Stimulated activated CD8-positive, alpha-beta memory T cell treated with anti-CD3 and anti-CD28 coated beads, Interleukin-15, amount 100 ng/mL, for 4 hours (primary cell): ENCODE measurements at places on chromosomes 3 and 15.

- DNase-seq = no peak
Observed at GRCh38 chr15:100061944-100062343, 279.8 kb downstream of the ADAMTS17 start.

GRCh38 chr15:34951993-34952392 is 17.5 kb downstream of the AQR start:
- DNase-seq = no peak

DNA sequence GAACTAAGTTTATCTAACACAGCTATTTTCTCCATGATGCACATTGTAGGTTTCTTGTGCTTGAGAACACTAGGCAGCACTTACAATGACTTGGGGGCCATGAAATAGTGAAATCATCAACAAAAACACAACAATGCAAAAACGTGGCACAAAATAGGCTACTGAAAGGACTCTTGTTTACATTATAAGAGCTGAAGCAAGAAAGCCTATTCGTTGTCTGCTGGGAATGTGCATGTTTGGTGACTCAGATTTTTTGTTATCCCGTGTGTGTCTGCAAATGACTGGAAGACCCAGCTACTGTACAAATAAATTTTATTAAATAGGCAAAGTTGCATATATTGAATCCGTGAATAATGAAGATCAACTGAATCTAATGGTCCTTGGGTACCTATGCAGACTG is 85.0 kb downstream of the TCF12 start:
- no peak for DNase-seq

- DNase-seq = no peak
Observed at GRCh38 chr3:102841866-102842265, 407.1 kb downstream of the ZPLD1 start.

DNA sequence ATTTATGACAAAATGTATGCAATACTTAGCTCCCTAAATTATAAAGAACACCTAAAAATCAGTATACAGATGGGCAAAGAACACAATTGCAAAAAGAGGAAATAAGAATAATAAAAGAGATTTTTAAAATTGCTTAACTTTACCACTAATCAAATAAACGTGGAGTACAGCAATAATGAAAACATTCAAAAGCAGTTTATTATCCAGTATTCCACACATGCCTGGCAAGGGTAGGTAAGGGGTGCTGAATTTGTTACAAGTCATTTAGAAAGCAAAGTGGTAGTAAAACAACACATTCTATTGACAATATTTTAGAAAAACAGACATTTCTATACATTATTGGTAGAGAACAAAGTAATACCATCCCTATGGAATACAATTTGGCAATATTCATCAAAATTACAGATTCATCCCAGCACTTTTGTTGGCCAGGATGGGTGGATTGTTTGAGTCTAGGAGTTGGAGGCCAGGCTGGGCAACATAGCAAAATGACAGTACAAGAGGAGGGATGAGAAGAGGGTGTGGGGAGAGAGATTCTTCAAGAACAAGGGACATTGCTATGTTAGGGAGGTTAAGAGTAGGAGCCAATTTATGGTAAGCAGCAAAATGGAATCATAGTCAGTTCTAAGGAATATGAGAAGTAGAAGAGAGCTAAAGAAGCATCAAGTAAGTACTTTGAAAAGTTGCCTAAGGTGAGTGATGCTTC is 3.7 kb upstream of the ACKR4 start:
- no peak for DNase-seq

GRCh38 chr3:188506446-188506845 is 352.5 kb downstream of the LPP start:
- DNase-seq = no peak

GRCh38 chr3:191051037-191051436 is 148.0 kb upstream of the OSTN start:
- DNase-seq = no peak

GRCh38 chr3:14555835-14556234 is 15.7 kb upstream of the GRIP2 start:
- DNase-seq = no peak

DNA sequence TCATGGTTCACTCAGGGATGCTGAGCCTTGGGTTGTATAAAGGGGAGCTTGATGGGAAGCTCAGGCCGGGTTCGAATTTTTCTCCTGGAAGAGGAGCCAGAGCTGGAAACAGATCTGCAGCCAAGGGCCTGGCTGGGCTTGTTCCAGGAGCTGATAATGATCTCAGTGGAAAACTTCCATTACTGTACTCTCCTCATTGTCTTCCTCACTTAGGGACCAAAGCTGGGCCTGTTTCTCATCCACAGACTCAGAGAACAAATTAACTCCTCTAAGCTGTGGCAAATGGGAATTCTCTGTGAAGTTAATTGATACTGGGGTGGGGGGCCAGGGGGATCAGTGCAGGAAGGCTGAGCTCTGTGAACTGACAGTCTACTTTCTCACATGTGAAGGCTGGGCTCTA is 92.0 kb downstream of the PRICKLE2 start:
- no peak for DNase-seq

GRCh38 chr3:70359711-70360110 is 47.3 kb upstream of the MDFIC2 start:
- no peak for DNase-seq

GRCh38 chr3:123337226-123337625 is 111.7 kb downstream of the ADCY5 start:
- no peak for DNase-seq

GRCh38 chr3:146664403-146664802 is 59.3 kb upstream of the PLSCR5 start:
- no peak for DNase-seq

DNA sequence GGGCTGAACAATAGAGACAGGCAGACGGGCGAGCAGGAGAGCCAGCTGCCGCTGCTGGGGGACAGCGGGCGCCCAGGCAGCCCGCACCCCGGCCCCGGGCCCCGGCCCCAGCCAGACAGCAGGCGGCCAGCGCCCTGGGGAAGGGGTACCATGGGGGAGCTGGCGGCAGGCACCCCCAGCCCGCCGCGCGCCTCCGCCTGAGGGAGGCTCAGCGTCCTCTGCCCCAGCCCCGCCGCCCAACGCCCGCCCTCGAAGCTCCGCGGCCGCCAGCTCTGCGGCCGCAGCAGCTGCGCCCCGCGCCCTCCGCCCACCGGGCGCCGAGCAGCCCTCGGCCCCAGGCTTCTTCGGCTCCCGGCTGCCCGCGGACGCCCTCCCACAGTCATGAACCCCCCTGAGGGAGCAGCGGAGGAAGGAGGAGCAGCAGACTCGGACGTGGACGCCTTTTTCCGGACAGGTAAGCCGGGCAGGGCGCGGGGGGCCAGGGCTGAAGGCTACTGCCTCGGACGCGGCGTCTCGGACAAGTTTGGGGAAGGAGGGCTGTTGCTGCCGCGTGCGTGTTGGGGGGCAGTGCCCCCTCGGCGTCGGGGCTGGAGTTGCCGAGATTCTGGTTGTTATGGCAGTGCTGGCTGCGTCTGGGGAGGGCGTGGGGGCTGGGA is 41.6 kb upstream of the ROPN1 start:
- DNase-seq = no peak

DNA sequence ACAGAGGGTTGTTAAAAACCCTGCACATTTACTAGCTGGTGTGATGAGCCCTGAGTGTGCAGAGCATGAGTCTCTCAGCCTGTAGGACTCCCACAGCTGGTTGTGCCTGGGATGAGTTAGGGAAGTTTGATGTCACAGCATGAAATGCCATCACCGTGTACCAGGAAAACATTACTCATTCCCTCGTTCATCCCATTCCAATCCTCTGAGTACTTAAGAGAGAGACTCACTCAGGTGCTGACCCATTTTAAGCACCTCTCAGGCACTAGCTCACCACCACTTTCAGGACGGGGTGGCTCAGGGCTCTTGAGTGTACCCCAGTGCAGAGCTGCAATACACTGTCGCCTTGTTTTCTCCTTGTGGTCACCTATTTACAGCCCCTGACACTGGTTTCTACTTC is 18.7 kb downstream of the MGLL start:
- DNase-seq = no peak

- DNase-seq = no peak
Observed at GRCh38 chr3:73070675-73071575, 9.5 kb downstream of the EBLN2 start.

- no peak for DNase-seq
Observed at GRCh38 chr3:64530434-64531049, 157.3 kb downstream of the ADAMTS9 start.

DNA sequence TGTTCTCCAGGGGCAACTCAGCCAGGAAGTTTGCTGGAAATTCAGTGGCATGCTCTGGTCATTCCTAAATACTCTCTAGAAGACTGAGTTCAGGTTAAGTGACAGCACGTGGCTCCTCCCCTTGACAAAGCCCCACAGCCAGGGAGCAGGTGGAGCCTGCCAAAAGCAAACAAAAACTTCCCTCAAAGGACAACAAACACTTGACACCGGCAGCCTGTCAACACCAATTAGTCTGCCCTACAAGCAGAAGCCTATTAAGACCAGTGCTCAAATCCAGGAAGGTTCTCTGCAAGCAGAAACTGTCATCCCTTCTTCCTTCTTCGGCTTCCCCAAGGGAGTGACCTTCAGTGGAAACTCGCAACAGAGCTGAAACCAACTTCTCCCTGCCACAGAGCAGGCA is 5.0 kb downstream of the MEX3B start:
- DNase-seq = no peak

DNA sequence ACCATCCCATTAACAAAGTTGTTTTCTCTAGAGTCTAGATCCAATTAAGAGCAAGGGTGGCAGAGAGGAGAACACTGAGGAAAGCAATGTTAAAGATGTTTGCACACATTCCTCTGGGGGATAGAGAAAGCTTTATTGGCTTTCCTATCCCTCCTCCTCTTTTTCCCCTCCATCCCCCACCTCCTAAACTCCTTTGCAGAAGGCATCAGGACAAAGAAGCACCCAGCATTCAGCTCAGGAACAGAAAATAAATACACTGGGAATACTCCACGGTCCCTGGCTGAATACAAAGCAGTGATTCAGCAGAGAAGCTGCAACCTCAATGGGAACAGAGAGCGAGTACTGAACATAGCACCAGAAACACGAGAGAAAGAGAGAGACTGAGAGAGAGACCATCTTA is 21.9 kb downstream of the LSAMP start:
- DNase-seq = no peak

DNA sequence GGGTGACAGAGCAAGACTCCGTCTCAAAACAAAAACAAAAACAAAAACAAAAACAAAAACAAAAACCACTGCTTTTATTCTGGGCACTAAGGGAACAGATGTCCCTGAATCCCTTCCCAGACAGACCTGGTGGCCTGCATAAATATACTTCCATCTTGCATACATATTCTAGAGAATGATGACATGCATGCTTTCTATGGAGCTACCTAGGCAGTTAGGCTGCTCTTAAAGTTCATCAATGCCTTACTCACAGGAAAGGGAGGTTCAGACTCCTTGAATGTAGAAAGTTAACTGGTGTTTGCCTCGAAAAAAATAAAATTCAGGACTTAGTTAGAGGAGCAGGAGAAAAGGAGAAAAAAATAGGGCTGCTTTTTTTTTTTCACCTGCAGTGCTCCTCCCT is 72.6 kb downstream of the C3orf38 start:
- DNase-seq = no peak

DNA sequence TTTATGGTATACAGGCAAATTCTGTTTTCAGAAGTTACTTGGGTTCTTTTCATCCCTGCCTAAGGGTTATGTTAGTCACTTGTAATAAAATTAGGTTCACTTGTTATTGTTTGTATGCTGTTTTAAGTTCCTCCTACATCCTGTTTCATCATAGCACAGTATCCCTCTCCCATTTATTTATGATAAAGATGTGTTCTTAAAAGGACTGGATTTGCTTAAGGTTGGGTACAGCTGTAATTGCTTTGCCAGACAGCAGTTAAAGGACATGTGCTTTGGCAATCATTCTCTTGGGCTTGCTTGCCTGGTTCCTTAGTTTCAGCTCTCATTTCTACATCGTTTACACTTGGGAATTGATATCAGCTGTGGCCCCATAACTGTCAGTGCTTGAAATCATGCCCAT is 11.7 kb downstream of the ATP2C1 start:
- DNase-seq = no peak

GRCh38 chr15:63598473-63599400 is 1.6 kb downstream of the FBXL22 start:
- no peak for DNase-seq

DNA sequence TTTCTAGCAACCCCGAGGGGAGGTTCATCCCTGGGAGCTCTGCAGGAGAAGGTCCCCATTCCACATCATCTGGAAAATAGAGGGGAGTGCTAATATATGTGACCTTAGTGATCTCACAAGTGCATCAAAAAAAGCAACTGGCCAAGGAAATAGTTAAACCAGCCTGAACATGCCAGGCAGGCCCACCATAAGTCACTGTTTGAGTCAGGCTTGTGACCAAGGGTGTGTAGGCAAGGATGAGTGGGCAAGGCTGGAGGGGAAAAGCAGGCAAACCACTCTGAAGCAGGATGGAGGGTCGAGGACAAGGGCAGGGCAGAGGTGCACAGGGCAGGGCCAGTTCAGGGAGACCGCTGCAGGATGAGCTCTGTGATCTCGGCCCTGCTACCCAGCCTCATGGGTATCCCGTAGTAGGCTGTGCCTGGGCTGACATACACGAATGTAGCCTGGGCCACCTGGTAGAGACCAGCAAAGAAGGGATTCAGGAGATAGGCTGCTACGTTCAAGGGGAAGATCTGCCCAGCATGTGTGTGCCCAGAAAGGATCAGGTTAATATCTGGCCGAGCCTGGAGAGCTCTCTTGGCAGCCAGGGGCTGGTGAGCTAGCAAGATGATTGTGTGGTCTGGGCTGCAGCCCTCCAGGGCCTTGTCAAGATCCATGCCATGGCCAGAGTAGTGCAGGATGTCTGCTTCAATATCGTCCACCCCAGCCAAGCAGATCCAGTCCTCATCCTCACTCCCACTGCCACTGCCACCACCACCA is 4.3 kb downstream of the GLB1 start:
- DNase-seq = no peak

- no peak for DNase-seq
Observed at GRCh38 chr3:134827213-134827612, 32.2 kb downstream of the EPHB1 start.

DNA sequence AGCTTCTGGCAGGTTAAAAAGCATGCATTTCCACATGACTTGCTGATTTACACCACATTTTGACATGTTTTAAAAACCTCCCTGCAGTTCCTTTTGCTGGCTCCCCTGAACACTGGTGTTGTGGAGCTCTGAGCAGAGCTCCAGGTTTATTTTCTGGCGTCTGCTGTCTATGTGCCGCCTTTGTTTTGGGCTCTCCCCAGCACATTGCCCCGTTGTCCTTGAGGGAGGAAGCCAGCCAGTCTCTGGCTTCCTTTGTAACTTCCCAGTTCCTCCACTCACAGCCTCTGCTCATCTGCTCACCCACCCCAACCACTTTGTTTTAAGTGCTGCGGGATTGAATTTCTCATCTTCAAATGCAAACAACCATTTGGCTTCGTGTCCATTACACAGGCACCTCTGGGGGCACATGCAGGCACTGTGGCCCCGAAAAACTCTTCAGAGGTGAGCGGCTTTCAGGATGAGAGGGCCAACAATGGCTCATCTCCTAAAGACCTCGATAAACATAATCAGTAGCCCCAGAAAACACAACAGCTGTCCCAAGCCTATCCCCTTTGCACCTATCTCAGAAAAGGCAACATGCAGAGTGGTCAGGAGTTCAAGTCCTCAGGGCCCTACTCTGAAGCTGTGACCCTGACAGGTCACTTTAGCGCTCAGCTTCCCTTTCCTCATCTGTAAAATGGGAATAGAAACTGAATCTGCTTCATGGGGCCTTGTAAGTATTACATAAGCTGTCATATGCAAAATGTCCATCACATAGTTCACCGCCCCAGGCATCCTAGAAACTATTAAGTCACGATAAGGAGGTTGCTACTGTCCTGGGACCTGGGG is 1.3 kb upstream of the MEF2A start:
- DNase-seq = no peak

- DNase-seq = no peak
Observed at GRCh38 chr3:169610888-169611291, 52.6 kb downstream of the MECOM start.

- no peak for DNase-seq
Observed at GRCh38 chr3:187041362-187042307, 97.7 kb downstream of the RPL39L start.
